NCI-H460 (cell line): ENCODE measurements at places on chromosomes 7 and 10.

- DNase-seq: no peak
These were observed 107.6 kb upstream of the ZNF92 start for GRCh38 chr7:65265933-65266519.

DNA sequence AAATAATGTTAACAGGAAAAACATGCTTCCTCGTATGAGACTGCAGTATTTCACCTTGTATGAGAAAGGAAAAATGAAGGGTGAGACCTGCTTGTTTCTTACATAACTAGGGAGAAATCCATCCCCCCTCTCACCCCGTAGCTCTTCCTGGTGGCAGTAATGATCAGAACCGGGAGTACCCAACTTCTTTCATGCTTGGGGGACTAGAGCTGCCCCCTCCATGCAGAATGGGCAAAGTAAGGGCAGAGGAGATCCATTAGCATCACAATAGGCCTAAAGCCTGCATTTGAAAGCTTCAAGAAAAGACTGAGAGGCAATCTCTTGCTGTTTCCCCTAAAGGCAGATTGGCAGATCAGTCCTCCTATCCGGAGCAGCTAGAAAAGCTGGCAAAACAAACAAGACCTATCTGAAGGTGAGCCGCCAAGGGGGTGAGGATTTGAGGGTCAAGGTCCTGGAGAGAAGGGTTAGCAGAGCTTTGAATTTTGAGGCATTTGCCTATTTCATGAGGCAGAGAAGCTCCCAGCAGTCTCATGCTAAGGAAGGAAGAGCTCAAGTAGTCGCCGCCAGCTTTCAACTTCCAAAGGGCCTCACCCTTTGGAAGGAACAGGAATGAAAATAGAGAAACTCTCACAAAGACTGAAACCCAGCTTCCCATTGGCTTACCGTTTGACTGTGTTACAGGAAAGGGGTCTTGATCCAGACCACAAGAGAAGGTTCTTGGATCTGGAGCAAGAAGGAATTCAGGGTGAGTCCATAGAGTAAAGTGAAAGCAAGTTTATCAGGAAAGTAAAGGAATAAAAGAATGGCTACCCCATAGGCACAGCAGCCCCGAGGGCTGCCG, 36.2 kb downstream of the BAG3 start:
- no peak for DNase-seq

DNA sequence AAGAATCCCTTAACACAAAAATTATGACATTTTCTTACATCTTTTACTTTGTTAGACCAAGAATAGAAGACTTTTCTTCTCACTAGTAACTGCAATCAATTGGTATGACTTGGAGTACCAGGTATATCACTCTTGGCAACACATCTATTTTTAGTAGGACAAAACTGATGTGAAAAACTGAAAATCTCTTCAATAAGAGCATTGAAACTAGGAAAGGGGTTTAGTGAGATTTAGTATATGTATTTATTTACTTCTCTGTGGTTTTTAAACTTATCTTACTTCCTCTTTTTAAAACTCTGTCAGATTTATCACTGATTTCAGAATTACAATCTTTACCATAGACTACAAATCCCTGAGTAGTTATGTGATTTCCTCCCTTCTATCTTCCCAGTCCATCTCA, 366.2 kb downstream of the PCDH15 start:
- no peak for DNase-seq

- DNase-seq: no peak
These were observed 8.7 kb upstream of the TCAF1 start for GRCh38 chr7:143910473-143911248.

DNA sequence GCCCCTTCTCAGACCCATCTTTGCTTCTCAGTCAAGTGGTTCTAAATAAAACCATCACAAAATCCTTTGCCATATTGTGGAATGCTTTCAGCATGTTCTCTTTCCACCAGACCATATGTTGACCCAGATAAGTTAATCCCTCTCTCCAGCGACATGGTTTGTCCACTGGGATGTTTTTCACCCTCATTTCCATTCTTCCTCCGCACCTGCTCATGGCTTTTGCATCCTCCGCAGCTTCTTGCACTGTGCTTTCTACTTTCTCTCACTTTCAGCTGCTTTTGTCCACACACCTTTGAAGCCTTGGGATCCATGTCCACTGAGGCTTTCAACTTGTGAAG, 52.3 kb upstream of the WAC start:
- DNase-seq: no peak

- DNase-seq: no peak
These were observed 431.3 kb downstream of the GALNT17 start for GRCh38 chr7:71563276-71563675.

DNA sequence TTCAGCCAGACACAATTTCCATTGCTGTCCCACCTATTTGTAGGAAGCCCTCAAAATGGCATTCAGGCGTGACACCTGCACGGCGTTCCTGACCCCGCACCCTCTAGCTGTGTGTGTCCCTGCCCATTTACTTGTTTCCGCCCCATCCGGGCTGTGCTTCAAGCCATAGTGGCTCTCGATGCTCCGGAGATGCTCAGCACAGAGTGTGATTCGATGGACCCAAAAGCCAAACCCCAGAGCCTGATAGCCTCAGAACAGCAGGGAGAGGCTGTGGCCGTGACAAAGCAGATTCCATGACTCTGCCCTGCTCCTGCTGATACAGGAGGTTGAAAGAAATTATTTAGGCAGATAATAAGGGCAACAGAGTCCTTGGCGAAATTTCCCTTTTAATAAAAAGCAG, 13.4 kb downstream of the BUD31 start:
- no peak for DNase-seq

DNA sequence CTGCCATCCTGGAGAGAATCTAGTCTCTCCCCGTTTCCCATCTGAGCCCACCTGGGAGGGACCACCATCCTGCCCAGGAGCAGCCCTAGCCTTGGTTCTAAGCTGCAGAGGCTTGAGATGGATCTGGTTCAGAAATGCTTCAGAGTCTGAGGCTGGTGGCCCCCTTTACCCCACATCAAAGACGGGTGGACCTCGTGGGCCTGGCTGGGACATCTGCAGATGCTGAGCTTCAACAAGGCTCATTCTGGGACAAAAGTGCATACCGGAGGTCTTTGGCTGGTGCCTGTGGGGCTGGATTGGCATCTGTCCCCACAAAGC, 4.9 kb upstream of the IRF5 start:
- DNase-seq: no peak

GRCh38 chr10:96548589-96548988, 34.9 kb upstream of the TLL2 start:
- no peak for DNase-seq

GRCh38 chr7:79308192-79308591, 145.3 kb downstream of the MAGI2 start:
- no peak for DNase-seq

- DNase-seq: no peak
These were observed 80.1 kb upstream of the PFKP start for GRCh38 chr10:2987185-2987768.

- DNase-seq: no peak
These were observed 12.0 kb downstream of the SFTPD start for GRCh38 chr10:79936625-79937615.
